ENCODE measurements at places on chromosomes 2 and 18.

- DNase-seq: no peak
Observed at GRCh38 chr2:180747728-180748127, 232.7 kb upstream of the UBE2E3 start.

GRCh38 chr2:47048801-47049480 is 106.2 kb downstream of the STPG4 start:
- no peak for DNase-seq

- DNase-seq: no peak
Observed at GRCh38 chr2:101773137-101773536, 75.6 kb downstream of the MAP4K4 start.

DNA sequence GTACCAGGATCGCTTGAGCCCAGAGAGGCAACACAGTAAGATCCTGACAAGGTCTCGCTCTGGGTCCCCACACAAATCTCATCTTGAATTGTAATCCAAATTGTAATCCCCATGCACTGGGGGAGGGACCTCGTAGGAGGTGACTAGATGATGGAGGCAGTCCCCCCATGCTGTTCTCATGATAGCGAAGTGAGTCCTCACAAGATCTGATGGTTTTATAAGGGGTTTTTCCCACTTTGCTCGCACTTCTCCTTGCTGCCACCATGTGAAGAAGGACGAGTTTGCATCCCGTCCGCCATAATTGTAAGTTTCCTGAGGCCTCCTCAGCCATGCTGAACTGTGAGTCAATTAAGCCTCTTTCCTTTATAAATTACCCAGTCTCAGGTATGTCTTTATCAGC is 46.0 kb upstream of the SERTAD2 start:
- DNase-seq: peak; percentile 52

- no peak for DNase-seq
Observed at GRCh38 chr2:127853671-127854070, 4.3 kb downstream of the POLR2D start.

Data from CD4-positive, alpha-beta T cell treated with Interleukin-12 subunit alpha and Interleukin-12 subunit beta, for 1 hour (primary cell).